ENCODE measurements at places on chromosomes 12 and 14.

GRCh38 chr14:52950410-52950897 is 396 bp downstream of the FERMT2 start:
- DNase-seq: peak; percentile 57

GRCh38 chr12:27220055-27220987 is 23.8 kb upstream of the STK38L start:
- DNase-seq: no peak

DNA sequence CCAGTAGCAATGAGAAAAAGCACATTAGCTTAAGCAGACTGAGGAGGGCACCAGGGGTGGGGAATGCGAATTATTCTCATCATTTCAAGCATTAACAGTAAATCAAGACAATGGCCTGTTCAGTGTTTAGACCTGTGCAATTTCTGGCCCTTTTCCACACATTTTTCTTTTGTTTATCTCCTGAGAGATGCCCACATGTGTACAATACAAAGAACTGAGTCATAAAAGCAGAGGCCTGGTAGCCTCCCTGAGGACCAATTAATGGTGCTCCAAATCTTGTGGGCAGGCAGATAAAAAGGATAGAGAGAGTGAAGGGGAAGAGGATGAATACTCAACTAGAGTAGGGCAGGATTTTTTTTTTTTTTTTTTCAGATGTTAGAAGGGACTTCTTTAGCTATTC is 480.8 kb downstream of the RERGL start:
- DNase-seq: no peak

GRCh38 chr12:42380733-42381132 is 54.8 kb downstream of the PPHLN1 start:
- no peak for DNase-seq

GRCh38 chr12:27924350-27925135 is 48.0 kb downstream of the PTHLH start:
- no peak for DNase-seq

DNA sequence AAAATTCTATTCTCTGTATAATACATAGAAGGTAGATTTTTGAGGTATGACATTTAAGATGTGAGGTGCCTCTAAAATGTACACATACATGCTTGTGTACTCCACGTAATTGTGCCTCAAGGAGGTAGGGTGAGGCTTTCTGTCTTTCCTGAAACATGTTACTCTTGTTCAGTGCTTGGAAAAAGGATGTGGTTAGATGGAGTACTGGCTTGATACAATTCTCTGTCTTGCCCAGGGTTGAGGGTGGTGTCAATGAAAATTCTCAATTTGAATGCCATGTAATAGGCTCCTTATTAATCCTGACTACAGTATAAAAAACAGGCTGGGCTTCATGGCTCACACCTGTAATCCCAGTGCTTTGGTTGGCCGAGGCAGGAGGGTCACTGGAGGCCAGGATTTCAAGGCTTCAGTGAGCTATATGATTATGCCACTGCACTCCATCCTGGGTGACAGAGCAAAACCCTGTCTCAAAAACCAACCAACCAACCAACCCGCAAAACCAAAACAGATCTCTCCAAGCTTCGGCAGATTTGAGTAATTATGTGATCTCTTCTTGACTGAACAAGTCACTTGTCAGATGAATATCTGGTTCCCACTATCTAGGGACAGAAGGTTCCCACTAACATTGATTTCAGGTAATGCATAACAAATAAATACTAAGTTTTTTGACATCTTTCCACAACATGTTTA is 41.6 kb downstream of the RCOR1 start:
- DNase-seq: no peak
